Hematopoietic multipotent progenitor cell treated with erythropoietin and hydrocortisone succinate and interleukin-3 and kit ligand, for 6 days (in vitro differentiated cells): ENCODE measurements at places on chromosomes 5 and 9.

GRCh38 chr5:62299101-62299500 is 6.9 kb upstream of the KIF2A start:
- no peak for DNase-seq

DNA sequence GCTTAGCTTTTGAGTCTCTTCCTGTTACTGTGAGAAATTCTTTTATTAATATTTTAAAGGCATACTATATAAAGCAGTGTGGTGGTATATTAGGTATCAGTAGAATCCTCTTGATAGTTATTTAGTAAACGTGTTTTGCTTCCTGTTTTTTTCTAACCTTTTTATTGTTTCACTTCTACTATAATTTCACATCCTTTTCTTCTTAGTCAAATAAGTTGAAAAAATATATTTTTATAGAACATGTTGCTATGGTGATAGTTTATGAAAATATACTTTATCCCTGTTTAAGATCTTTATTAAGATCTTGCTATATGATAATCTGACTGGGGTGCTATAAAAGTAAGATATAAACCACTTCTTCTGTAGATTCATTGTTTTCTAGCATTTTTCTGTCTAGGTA is 2.1 kb downstream of the POLK start:
- no peak for DNase-seq

DNA sequence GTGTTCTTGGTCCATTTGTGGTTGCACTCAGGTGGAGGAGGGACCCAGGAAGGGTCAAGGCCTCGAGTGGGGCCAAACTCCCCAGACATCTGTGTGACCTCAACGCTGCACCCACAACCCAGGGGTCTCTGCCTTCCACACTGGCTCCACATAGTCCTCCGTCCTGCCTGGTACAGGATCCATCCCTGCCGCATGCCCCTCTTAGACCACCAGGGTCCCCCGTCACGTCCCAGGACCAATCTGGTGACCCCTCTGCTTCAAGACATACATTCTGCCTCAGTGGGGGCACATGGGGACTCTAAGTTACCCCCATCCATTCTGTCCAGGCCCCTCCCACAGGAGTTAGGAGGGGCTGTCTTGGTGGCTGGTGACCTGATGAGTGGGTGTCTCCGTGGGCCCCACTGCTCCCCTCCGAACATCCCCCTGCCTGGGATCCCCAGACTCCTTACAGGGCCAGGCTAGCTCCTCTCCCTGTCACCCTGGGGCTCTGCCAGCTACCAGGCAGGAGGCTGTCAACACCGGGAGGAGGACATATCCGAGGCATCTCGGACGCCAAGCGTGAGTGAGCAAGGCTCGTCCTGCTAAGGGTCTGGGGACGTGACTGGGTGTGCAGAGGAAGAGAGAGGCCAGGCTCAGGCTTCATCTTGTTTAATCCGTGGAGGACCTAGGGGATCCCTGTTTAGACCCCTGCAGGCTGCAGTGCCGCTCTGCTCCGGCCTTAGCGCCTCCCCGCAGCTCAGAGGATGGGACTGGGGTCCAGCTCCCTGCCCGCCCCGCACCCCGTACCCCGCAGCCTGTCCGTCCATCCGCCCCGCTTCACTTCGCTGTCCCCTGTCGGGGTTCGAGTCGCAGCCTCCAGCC is 32.3 kb downstream of the TSPAN17 start:
- DNase-seq: no peak

DNA sequence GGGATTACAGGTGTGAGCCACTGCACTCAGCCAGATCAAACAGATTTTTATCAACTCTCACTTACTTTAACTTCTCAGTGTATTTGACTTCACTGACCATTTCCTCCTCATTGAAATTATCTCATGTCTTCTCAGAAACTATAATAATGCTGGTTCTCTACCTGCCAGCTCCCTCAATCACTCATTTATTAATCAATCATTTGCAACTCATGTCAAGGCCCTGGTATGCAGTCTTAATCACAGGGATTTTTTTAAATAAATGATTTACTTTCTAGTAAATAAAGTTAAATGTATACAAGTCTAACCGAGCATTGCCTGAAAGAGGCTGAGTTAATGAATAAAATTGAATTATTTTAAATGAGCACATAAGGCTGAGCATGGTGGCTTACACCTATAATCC is 63.3 kb downstream of the PLPP1 start:
- DNase-seq: no peak

DNA sequence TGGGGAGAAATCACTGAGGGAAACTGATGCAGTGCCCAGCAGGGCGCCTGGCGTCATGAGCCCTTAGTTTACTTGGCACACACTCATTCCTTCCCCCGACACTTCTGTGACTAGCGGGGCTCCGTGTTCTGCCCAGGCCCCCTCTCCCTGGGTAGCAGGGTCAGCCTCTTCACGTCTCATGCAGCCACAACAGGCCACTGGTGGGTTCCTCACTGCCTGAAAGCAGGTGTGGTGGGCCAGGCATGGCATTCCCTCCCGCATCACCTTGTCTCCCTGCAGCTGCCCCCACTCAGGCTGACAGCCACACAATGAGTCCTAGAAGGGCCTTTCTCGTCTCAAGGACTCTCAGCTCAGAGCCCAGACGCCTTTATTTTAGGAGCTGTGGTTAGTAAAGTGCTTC is 51.1 kb upstream of the CPLX2 start:
- DNase-seq: no peak

DNA sequence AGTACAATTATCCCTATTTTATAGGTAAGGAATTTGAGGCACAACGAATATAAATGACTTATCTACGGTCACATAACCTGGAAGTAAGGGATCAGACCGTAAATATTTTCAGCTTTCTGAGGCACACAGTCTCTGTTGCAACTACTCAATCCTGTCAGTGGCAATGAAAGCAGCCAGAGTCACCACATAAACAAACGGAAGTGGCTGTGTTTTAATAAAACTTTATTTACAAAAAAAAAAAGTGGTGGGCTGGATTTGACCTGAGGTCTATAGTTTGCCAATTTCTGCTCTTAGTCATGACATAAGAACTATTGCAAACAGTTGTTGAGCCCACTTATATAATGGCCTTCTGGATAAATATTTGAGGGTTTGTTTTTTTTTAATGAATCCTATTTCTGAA is 29.6 kb downstream of the ZNF366 start:
- no peak for DNase-seq

DNA sequence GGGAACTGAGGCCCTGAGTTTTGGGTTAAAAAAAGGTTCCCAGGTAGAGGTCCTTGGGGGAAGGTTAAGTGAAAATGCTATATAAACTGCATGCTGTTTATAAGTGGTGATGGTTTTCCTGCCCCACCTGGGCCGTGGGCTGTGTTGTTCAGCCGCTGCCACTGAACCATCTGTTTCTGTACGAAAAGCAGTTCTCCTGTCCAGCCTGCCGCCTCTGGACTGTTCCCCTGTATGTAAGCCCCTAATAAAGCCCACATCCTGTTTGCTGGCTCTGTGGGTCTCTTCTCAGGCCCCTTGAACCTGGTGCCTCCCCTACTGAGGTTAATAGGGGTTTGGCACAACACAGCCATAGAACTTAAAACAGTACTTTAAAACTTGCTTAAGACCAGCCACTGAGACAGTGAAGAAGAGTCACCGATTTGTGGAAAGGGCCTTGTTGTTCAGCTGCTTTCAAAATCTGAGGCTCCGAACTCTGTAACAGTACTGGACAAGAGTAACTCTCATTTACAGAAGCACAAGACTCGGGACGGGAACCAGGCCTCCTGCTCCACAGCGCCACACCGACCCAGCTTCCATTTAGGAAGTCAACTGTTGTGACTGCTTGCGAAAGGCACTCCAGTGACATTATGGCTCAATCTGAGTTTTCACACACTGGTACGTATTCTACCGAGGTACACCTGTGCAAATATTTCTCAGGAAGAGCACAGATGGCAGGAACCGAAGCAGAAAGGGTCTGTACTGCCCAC is 192.5 kb downstream of the CDK5RAP2 start:
- DNase-seq: no peak

GRCh38 chr9:136614967-136615623 is 47.6 kb upstream of the EGFL7 start:
- DNase-seq: no peak

DNA sequence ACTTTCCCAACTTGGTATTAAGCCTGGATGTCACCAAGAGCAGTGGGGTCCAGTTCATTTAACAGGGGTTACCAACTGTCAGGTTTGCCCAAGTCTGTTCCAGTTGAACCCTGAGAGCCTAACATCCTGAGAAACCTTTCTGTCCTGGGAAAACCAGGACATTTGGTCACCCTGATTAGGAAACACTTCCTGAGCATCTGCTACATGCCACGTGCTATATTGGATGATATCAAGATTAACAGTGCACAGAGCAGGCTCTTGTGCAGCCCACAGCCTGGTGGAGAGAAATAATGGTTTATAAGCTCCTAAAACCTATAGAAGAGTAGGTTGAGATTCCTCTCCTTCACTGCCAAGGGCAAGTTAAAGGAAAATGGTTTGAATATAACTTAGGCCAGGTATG is 102.9 kb upstream of the RAD23B start:
- DNase-seq: no peak

GRCh38 chr9:91750343-91750742 is 199.7 kb downstream of the ROR2 start:
- DNase-seq: no peak

DNA sequence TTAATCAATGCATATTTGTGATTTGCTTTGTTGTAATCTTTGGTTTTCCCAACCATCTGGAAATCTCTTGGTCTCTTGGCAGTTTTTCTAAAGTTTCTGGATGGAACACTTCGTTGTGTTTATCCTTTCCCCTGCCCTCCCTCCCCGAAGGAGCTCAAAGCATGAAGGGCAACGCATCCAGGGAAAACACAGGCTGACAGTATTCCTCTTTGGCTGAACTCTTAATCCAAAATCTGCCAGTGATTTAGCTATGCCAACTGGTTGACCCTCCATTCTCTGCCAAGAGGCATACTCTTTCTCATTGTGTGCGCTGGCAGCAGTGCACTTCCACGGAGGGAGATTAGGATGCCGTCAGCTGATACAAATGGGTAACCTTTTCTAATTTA is 20.5 kb downstream of the ZBTB34 start:
- DNase-seq: no peak

DNA sequence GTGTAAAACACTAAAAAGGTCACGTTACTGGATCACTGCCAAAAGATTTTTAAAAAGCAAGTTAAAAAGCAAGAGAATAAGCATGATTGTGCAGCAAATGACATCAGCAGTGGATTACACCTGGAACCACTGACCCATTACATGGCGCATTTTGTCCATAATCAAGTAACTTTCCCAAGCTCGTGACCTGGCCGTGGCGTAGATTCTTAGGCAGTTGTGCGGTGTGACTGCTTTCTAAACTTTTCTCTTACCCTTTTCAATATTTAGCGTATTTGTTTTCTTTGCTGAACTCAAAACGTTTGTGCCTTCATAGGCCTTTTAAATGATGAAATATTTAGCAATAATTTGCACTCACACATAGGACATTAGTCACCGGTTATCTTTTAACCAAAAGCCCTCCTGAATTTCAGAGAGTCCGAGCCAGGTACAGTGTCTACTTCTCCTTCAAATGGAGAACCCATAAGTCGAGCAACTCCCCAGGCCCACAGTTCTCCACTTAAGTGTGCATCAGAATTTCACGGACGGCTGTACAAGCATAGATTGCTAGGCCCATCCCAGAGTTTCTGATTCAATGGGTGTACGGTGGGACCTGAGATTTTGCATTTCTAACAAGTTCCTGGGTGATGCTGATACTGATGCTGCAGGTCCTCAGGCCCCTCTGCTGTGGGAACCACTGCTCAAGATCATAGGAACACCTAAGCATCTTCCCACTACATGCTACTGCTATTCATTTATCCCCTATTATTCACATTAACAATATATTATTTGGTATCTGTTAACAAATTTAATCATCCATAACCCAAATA is 144.4 kb downstream of the GLIS3 start:
- no peak for DNase-seq

- no peak for DNase-seq
Observed at GRCh38 chr9:137580209-137580953, 1.7 kb upstream of the DPH7 start.

DNA sequence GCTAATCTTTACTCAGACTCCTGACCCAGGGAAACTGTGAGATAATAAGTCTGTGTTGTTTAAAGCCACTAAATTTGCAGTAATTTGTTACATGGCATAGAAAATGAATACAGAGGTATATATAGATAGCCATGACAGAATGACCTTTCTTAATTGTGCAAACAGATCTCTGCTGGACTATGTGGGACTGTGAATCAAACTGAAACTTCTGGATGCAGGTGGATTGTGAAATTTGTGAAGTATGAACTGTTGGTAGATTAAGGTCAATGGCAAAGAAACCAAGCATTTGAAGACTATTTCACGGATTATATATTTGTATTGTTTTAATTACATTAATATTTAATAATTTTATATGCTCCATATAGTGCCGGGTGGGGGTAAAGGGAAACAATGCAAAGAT is 52.2 kb upstream of the GPR151 start:
- DNase-seq: no peak

DNA sequence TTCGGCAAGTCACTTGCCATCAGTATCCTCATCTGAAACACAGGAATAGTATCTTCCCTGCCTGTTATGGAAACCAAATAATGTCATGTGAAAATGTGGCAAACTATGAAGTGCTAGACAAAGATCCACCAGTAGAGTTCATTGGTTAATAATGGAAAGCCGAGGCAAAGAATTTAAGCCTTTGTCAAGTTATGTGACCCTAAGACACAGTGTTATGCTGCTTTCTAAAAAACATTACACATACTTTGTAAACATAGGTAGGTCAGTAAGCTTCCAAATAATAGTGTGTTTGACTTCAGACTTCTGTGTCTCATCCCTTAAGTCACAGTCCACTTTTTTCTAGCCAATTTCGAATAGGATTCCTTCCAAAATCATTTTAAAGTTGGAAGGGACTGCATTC is 6.0 kb downstream of the PTAR1 start:
- DNase-seq: no peak

DNA sequence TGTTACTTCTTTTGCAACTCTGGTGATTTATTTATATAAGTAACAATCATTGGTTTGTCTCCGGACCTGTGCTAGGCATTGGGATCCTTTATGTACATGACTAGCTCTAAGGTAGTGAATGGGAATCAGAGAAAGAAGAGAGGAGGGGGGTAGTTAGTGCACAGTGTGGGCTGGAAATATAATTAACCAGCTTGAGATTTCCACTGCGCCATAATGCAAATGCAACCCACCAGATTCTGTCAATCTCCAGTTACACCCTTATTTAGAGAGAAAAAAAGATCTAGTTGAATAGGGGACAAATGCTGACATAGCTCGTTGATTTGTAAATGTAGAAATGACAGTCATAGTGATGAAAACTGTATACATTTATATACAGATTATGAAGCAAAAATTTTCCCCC is 342.2 kb upstream of the SLC30A5 start:
- no peak for DNase-seq
